CD4-positive, alpha-beta memory T cell (primary cell): ENCODE measurements at places on chromosomes 1 and 21.

DNA sequence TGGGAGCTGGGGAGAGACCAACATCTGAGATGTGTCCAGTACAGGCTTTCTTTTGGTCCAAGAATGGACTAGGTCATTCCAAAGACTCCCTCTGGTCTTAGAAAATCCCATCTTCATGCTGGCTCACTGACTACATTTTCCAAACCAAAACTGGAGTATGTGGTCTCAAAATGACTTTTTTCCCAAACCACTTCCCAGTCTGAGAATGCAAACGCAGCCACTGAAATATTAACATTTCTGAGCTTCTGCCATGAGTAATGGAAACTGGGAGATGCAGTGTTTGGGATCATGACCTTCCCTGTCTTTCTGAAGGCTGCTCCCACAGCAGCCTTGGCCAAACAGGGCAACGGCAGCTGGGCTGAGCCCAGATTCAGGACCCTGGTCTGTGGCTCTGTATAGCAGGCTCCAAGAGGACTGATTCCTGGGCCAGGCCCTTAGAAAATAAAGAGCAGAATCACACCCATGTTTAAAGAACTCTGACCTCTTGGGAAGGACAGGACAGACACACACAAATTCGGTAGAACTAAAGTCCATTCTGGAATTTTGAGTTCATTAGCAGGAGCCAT, 62.1 kb upstream of the CNTN2 start:
- no peak for DNase-seq

DNA sequence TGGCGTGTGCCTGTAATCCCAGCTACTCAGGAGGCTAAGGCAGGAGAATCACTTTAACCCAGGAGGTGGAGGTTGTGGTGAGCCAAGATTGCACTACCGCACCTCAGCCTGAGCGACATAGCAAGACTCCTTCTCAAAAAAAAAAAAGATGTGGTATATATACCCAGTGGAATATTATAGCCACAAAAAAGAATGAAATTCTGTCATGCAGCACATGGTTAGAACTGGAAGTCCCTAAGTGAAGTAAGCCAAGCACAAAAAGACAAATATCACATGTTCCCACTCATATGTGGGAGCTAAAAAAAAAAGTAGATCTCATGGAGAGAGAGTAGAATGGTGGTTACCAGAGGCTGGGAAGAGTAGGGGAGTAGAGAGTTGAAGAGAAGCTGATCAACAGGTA, 18.7 kb downstream of the PSMB4 start:
- DNase-seq: no peak

- DNase-seq: no peak
These were observed 50.7 kb upstream of the GPR157 start for GRCh38 chr1:9179463-9180110.

GRCh38 chr1:64041371-64042131, 161.9 kb upstream of the UBE2U start:
- DNase-seq: no peak

DNA sequence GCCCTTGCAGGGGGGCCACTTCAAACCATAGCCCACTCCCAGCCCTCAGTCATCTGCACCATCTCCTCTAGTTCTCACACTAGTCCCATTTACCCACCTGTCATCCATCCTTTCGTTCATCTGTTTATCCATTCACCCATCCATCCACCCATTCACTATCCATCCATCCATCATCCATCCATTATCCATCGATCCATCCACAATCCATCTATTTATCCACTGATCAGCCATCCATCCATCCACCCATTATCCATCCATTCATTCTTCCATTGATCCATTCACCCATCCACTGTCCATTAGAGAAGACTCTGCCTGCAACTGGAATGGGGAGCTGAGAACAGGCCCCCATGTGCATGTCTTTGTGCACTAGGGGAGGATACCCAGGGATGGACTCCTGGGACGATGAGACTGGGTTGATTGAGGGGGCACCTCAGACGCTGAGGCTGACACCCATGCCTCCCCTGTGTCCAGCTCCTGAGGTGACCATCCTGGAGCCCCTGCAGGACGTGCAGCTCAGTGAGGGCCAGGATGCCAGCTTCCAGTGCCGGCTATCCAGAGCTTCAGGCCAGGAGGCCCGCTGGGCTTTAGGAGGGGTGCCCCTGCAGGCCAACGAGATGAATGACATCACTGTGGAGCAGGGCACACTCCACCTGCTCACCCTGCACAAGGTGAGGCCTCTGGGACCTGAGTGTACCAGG, 97.9 kb downstream of the TRIM11 start:
- DNase-seq: no peak

DNA sequence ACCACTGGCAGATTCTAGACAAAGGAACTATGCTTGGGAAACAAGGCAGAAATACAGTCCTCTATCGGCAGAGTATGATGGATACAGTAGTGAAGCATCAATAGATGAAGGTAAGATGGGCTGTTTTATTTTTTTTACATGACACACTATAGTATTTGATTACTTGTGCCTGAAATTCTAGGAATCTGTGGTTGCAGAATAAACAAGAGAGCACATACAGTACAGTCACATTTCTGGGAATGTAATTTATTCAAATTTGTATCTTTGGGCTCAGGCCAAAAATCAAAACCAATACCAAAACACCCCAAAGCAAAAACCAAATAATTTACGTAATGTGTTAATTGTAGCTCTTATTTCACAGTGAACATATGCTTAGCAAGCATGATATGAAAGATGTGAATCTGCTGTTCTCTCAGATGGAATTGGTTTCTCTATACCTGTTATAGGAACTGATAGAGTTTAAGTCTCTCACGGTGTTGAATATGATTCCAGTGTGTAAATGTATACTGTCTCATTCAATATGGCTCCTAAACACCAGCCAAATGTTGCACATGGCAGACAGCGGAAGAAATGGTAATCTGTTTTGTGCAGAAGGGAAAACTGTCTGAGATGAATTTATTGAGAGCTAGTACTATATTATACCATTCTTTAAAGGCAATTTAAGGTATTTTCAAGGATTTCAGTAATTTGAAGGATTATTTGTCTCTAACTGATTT, 83.3 kb downstream of the SYT14 start:
- no peak for DNase-seq

- DNase-seq: no peak
These were observed 213.3 kb downstream of the ROR1 start for GRCh38 chr1:63987014-63987627.
